ENCODE measurements at places on chromosomes 4 and X. TPM values are rescaled to one million over a fixed set of nuclear protein-coding genes. Genes with fewer than 3 reads are reported as not detected.

DNA sequence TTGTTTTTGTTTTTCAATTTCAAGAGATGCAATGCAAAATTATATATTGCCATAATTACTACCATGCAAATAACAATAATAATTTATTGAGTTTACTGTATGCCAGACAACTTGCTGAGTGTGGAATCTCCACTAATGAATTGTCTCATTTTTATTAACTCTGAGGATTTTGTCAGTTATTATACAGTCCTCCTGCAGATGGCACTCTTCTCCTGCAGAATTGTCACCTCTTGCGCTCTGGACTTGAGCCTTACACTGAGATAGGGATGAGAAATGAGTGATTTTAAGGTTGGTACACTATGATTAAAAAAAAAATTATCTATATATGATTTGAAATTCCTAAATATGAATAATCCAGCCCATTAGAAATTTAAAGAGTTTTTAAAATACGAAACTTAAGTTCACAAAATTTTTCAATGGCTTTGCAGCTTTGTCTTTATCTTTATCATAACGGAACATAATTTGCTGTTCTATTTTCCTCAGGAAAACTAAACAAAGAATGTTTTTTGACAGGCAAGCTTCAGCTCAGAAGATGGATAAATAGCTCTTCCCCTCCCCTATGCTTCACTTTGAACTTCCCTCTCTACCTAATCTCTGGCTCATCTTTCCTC is 12.7 kb upstream of the PAQR3 start:
- no peaks in the 10 kb centered on the region for H3K27me3 ChIP-seq
- H3K4me3 ChIP-seq, result no peak overlapping the region
- no peaks in the 10 kb centered on the region for H3K36me3 ChIP-seq
- no peak for DNase-seq
- H3K27ac ChIP-seq, result no peak overlapping the region

- no peak for DNase-seq
- no peak overlapping the region for H3K4me3 ChIP-seq
- no peak overlapping the region for H3K27ac ChIP-seq
- no peaks in the 10 kb centered on the region for H3K4me1 ChIP-seq
- H3K27me3 ChIP-seq, result no peaks in the 10 kb centered on the region
Measured at GRCh38 chrX:95218976-95219375, 1465.7 kb upstream of the DIAPH2 start.

- H3K27me3 ChIP-seq, result no peaks in the 10 kb centered on the region
- H3K27ac ChIP-seq, result no peak overlapping the region
- no peaks in the 10 kb centered on the region for H3K36me3 ChIP-seq
- H3K4me3 ChIP-seq, result no peak overlapping the region
Measured at GRCh38 chrX:119055687-119056086, 17.1 kb upstream of the CT47C1 start.

Gene CYTL1
- 0.30 TPM for polyA plus RNA-seq

- no peak overlapping the region for H3K4me3 ChIP-seq
- no peaks in the 10 kb centered on the region for H3K4me1 ChIP-seq
- H3K27me3 ChIP-seq, result no peaks in the 10 kb centered on the region
- H3K36me3 ChIP-seq, result no peaks in the 10 kb centered on the region
Measured at GRCh38 chrX:54945224-54945623, 24.6 kb downstream of the TRO start.

DNA sequence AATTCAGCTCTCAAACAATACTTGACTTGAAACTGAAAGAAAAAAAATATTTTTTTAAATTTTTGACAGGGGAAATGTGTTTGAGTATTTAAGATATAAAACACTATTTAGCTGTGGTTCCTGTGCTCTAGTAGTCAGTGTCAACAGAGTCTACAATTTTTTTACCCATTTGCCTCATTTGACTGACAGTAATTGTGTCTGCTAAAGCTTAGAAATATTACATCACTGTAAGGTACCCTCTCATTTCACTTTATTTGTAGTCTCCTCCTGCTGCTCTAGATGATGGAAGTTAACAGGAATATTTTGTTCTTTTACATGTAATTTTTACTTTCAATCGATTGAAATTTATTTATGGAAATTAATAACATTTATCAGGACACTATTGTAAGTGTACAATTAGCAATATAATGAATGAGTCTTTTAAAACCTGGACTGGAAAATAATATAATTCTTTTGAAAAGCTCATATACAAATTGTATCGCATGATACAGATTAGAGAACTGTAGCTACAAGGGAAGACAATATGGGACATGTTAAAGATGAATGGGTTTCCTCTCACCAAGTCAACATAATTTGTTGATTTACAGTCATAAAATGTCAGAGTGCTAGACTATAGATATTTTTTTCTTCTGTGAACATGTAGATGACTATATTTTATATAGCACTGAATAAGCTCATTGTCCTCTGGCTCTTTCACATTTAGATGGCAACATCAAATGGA is 1186.5 kb upstream of the ADGRL3 start:
- no peak overlapping the region for H3K4me3 ChIP-seq
- H3K36me3 ChIP-seq, result no peaks in the 10 kb centered on the region
- H3K4me1 ChIP-seq, result no peaks in the 10 kb centered on the region
- H3K27ac ChIP-seq, result no peak overlapping the region
- DNase-seq, result no peak

DNA sequence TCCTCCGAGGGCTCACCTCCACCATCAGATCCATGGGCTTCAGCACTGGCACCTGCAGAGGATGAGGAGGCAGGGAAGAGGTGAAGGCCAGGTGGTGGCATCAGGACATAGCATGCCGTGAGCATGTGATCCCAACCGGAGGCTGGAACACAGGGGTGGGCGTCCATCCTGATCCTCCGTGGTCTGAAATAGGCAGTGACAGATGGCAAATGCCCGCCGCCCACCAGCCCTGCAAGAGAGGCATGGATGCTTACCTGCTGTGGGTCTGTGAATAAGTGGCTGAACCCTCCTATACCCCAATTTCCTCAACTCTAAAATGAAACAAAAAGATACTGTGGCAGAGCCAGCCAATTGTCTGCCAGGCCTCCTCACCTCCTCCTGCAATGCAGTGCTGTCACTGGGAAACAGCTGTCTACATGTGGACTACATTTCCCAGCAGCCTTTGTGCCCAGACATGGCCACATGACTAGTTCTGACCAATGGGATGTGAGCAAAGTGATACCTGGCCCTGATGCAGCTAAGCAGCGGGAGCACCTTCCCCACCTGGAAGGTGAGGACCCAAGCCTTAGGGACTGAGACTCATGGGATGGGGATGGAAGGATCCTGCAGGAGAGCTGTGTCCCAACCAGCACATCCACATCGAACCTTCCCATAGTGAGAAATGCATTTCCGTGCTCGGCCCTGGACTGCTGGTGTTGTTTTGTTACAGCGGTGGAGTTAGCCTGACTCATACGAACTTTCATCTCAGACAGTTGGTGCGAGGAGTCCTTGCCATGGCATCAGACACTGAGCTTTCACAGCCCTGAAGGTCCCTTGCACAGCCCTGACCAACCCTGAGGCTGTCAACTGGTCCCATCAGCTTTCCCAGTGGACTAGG is 99.5 kb downstream of the PPP2R2C start:
- peaks cover 9% of the 10 kb centered on the region for H3K36me3 ChIP-seq
- H3K27ac ChIP-seq, result no peak overlapping the region
- H3K4me3 ChIP-seq, result no peak overlapping the region
- no peak for DNase-seq

DNA sequence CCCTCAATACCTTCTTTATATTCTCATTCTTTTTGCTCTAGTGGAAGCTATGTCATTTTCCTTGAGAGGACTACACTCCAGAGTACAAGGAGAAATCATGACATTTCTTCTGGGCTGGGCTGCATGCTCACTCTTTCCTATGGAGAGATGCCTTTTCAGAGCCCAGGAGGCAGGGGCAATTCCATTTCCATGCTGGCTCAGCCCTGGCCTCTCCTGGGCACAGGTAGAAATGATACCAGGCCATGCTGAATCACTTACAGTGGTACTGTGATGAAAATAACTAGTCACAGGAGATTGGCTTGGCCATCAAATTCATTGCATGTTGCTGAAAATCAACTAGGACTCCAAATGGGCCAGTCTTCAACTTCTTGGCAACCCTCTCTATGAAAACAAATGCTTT is 34.0 kb upstream of the PPARGC1A start:
- DNase-seq, result no peak
- H3K36me3 ChIP-seq, result no peaks in the 10 kb centered on the region
- H3K4me1 ChIP-seq, result peaks cover 37% of the 10 kb centered on the region
- H3K4me3 ChIP-seq, result no peak overlapping the region
- H3K27ac ChIP-seq, result no peak overlapping the region
- no peaks in the 10 kb centered on the region for H3K27me3 ChIP-seq

GRCh38 chr4:73944061-73944875 is 37.6 kb downstream of the PF4 start:
- no peak for DNase-seq
- H3K27ac ChIP-seq, result no peak overlapping the region
- H3K4me1 ChIP-seq, result peaks cover 5% of the 10 kb centered on the region

Gene AKAP14
- polyA plus RNA-seq, result not detected

Gene HNRNPH2
- polyA plus RNA-seq, result 47.9 TPM

Gene RNF128
- 14.7 TPM for polyA plus RNA-seq

Gene ADGRG4
- not detected for polyA plus RNA-seq

Data from keratinocyte (primary cell).